Astrocyte of the hippocampus (primary cell): ENCODE measurements at places on chromosomes 2 and 18.
A peak's percentile ranks its signal among the peaks of the same experiment; 100 is the strongest.

- DNase-seq = no peak
Measured at GRCh38 chr2:37593694-37594093, 77.7 kb downstream of the CDC42EP3 start.

- DNase-seq = no peak
Measured at GRCh38 chr2:109679626-109680025, 65.5 kb downstream of the SOWAHC start.

DNA sequence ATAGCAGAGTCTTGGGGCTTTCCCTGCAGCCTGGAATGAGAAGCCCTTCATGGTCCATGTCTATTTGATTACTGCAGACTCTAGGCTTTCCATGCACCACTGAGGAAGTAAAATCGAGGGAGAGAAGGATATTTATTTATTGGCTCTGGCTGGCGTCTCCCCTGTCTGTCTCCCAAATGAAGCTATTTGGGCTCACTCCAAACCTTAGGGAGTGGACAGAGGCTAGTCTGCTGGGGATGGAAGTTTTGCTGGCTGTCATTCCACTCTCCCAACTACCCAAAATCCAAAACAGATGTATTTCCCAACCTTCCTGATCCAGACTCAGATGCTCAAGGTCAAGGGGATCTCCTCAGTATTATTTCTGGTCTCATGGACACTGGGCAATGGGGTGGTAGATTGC, 33.7 kb downstream of the TMEM17 start:
- no peak for DNase-seq

DNA sequence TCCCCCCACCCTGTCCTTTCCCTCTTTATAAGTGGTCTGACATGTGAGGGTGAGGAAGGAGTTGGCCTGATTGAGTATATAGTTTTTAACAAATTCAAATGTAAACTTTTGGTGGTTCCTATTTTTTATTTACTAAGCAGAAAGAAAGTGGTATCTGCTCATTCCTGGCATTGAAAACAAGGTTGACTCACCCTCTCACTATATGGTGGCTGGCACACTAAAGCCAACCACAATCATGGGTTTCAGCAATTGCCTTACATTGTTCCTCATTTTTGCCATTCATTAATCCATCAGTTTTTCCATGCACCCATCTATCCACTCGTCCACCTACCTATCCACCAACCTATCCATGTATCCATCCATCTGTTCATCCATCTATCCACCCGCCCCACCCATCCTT, 75.4 kb upstream of the IGFBP5 start:
- no peak for DNase-seq

DNA sequence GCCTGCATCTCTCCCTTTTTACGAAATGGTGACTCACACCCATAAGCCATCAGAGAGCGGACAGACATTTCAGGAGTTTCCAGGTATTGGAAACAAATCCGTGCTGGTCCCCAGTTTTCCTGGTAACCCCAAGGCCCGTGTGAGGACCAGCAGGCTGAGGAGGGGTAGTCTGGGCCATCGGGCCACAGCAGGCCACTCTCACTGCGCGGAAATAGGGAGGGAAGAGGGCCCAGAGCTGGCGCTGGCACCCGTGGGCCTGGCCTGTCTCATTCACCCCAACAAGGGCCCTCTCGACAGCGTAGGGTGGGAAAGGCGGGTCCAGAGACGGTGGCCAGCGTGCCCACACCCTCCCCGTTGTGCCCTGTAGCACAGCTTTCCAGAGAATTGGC, 13.7 kb upstream of the FAHD2A start:
- no peak for DNase-seq

DNA sequence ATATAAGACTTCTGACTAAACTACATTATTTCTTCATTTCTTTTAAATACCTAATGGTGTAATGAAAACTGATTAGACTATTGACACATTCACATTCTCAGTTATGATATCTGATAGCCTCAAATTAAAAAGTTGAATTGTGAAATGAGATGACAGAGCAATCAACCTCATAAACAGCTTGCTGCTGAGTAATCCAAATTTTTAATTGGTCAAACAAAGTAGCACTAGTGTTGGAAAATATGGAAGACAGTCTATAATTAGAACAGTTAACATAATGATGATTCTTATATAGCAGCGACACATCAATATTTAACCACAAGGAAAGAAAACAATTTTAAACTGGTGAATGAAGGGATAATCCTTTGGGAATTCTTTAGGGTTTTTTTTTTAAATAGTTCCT, 91.9 kb upstream of the LRP1B start:
- no peak for DNase-seq

- DNase-seq = no peak
Measured at GRCh38 chr2:181574321-181574720, 82.6 kb downstream of the CERKL start.

- DNase-seq = no peak
Measured at GRCh38 chr18:45104049-45104395, 423.3 kb downstream of the SETBP1 start.

DNA sequence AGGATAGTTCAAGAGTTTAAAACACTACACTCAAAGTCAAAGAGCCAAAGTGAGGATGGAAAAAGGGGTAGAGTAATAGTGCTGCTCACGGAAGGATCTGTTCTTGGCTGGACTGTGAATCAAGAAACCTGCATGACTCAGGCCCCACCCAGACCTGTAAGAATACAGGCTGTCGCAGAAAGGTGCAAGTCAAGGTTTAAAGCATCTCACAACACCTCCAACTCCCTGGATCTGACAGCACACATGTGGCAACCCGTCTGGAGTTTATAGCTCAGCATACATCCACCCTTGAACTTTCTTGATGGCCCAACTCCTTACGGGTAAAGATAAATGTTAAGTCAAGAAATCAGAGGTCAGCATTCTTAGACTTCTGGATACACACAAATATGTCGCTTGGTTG, 6.3 kb downstream of the KIAA2012 start:
- DNase-seq = no peak

GRCh38 chr2:85811180-85812093, 57.6 kb downstream of the ATOH8 start:
- peak; percentile 81 for DNase-seq

- no peak for DNase-seq
Measured at GRCh38 chr2:220348206-220348605, 720.8 kb downstream of the SLC4A3 start.

DNA sequence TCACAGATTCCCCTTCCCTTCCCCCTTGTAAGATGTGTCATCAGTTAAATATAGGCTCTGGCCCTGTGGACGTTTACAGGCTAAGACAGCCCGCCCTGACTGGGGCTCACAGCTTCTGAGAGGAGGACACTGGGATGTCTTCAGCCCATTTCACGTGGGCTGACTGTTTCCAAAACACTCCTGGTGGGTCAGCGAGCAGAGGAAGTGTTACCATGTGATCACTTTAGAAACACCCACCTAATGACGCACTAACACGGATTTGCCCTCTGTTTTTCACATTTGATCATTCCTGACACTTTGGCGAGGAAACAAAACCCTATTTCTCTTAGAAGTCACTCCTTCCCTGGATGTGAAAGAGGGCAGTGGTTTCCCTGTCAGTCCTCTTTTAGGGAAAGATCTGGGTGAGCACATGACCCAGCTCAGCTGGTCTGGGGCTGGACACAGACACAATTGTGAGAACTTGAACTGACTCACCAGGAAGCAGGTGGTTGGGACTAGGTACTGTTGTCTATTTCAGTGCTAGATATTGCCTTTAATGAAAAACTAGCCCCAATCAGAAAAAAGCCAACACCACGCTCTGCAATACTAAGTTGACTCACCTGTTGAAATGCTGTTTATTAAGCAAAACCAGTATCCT, 38.8 kb downstream of the BMP10 start:
- no peak for DNase-seq

DNA sequence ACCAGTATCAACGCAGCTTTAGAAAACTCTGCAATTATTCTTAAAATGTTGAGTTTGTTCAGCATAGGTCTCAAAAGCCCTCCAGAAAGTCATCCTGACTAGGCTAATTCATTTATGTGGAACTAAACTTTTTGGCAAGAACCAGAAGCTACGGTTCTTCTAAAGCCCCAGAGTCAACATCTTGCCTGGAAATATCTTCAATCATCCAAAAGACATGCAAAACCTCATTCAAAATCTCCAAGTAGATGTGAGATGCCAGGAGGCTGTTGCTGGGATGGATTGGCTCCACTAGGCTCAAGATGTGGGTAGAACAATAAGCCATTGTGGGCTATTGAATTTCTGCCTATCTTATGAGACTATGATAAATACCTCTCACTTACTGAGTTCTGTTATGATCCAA, 2.1 kb upstream of the SCG2 start:
- DNase-seq = peak; percentile 26

DNA sequence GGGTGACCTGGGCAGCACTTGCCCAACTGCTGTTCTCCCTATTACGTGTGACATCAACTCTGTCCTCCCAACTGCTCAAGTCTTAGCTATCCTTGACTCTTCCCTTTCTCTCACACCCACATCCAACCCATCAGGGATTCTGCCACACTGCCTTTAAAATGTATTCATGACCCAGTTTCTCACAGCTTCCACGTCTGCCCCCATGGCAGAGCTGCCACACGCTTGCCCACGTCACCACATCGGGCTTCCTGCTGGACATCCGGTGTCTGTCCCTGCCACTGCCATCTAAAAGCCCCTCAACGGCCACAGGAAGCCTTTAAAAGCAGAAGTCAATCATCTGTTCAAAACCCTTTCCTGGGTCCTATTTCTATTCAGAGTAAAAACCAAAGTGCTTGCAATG, 233.1 kb upstream of the POU3F3 start:
- no peak for DNase-seq

GRCh38 chr2:198441901-198442300, 637.5 kb downstream of the PLCL1 start:
- DNase-seq = no peak

DNA sequence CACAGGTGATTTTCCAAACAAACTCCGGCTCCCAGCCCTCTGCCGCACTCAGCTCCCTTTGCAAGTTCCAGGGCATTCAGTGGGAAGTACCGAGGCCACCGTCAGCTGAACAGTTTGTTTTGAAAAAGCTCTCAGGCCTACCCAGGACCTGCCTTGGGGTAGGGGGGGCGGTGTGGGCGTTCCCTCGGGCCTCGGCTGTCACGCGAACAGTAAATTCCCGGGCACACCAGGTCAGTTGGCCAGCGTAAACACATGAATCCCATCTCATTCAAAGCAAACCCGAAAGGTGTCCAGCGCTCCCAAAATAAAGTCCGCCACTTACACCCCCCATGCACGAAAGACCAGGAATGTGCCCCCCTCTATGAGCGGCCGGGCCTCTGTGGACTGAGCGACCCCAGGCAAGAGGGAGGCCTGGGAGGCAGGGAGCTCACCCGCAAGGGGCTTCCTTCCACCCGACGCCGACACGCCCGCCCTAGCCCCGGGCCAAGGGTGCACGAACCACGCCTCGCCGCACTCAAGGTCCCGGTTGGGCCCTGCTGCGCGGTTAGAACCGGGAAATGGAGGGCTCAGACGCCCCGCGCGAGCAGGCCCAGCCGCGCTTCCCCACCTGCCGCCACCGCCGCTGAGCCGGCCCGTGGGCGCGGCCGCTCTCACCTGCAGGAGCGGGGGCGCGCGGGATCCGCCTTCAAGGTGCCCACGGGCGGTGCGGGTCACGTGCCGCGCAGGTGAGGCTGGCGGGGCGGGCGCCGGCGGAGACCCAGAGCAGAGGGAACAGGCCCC, at the start of gene WDSUB1:
Gene WDSUB1, minus strand, starts transcription at position 775 of the 780 bp plus-strand sequence. CDS start 3,634 bp downstream, outside the sequence.
- peak; percentile 89 for DNase-seq
